ENCODE measurements at places on chromosomes 12 and 14.

- DNase-seq, result no peak
These were observed 59.0 kb upstream of the RTL1 start for GRCh38 chr14:100962494-100962893.

DNA sequence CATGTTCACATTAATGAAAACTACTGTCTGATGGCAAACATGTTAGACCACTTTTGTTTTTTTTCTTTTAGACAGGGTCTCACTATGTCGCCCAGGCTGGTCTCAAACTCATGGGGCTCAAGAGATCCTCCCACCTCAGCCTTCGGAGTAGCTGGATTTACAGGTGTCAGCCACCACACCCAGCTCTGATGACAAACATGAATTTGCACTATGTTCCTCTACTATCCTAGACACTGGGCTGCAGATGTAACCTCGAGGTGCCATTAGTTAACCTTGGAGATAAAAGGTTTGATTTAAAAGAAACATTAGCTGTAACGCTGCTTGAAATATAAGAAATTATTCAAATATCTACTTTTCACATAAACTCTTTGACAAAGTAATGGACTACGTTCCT, 8.1 kb downstream of the VPS37B start:
- no peak for DNase-seq

- DNase-seq, result no peak
These were observed 101.7 kb downstream of the DUSP6 start for GRCh38 chr12:89250636-89251035.

DNA sequence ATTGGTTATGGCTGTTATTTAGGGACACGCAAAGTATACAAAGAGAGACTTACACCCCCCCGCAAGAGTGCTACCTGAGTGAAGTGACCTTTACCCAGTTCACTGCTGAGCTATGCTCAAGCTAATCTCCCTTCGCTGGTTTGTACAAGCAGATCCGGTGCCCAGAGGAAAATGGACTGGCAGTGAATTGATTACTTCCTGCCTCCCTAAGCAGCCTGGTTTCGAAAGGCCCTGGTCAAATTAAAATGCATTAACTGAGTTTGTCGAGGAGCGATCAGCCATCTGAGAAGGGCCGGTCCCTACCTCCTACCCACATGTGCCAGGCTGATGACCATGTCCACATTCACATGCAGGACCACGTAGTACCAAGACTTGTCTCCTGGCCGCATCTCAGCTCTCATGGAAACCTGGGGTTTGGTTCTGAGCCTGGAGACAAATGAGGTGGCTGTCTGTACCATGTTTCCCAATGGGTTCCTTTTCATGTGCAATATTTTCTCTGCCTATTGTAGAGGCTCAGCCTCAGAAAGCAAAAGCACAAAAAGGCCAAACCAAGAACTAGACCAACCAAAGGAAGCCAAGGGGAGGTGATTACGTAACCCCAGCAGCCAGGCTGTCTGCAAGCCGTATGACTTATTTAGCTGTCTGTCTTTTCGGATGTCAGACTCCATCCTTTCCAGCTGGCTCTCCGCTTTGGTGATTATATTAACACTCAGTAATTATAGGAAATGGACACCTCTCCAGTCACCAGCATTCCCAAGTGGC, 284.7 kb upstream of the PWP1 start:
- DNase-seq, result no peak

GRCh38 chr14:54329082-54329695, 67.6 kb upstream of the CDKN3 start:
- no peak for DNase-seq
